ENCODE measurements at places on chromosomes 16 and 17. TPM values are rescaled to one million over a fixed set of nuclear protein-coding genes. Genes with fewer than 3 reads are reported as not detected.
A peak's percentile ranks its signal among the peaks of the same experiment; 100 is the strongest.

- DNase-seq: peak; percentile 66
Measured at GRCh38 chr16:89720813-89721545, at the start of the genes VPS9D1 and ZNF276. VPS9D1 (minus strand) TSS chr16:89720898; CDS start chr16:89720861, 37 bp downstream. ZNF276 (plus strand) TSS chr16:89721537; CDS start chr16:89721641, 104 bp downstream.

DNA sequence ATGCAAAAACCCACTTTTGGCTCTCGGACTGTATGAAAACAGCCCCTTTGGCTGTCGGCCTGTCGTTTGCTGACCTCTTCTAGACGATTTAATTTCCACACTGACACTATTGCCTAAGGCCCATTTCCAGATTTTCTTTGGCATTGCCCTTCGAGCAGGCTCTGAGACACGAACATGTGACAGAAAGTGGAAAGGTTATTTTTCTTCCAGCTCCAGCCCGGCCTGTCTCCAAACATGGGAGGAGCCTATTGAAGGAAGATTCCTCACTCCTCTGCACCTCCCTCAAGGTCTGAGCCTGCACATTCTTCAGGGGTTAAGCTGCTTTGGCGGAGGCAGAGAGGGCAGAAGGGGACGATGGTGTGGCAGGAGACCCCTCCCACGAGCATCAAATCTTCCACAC, 85.9 kb upstream of the FOXF1 start:
- no peak for DNase-seq

- DNase-seq: no peak
Measured at GRCh38 chr17:79174905-79175856, 100.6 kb downstream of the ENGASE start.

DNA sequence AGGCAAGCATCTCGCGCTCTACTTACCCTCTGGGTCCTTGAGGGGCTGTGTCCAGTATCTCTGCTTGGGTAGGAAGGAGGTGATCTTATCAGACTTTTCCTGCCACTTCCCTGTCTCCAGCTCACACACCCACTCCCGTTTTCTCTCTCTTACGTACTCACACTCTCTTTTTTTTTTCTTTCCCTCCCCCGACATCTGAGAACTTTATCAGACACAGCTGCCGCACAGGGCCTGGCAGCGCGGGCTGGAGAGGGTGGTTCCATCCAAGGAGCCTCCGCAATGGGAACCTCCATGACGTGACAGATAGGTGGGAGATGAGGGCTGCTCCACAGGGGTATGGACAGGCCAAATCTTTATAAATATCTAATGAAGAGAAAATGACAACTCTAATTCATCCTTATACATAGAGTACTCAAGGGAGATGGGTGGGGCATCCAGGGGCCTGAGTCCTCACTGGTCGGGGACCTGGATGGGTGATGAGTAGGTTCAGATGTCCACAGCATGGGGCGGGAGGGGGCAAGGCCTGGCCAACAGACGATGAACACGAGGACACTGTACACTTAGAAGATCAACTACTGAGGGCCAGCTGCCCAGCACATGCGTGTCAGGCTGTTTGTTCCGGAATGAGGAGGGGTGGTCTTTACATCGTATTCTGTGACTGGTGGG, 23.3 kb downstream of the MINK1 start:
- DNase-seq: no peak

DNA sequence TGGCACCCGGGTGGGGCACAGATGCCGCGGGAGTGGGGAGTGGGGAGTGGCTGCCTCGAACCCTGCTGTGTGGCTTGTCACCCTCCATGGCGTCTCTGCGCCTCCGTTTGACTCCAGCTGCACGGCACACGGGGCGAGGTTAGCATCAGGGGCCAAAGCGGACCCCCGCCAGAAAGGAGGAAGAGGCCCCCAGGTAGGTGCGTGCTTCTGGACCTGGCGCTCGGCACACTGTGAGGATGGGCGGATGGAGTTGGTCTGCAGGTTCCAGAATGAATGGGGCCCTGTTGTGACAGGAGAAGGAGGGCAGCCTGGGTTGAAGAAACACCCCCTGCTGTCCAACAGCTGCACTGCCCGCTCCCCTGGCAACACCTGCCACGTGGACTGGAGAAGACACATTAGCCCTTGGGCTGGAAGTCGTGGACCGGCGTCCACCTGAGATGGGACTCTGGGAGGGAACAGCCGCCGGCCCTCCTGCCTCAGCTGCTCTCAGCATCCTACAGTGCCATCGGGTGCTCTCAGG, 9.4 kb upstream of the FASN start:
- no peak for DNase-seq

DNA sequence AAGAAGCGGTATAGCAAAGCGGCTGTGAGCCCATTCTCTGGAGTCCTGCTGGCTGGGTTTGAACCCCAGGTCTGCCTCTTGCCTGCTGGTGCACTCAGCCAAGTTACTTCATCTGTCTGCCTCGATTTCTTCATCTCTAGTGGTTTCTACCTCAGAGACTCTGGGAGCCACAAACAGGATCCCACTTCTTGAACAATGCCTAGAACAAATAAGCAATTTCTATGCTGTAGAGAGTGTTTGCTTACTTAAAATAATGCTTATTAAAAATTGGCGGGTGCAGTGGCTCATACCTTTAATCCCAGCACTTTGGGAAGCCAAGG, 75.5 kb downstream of the CMIP start:
- DNase-seq: no peak

DNA sequence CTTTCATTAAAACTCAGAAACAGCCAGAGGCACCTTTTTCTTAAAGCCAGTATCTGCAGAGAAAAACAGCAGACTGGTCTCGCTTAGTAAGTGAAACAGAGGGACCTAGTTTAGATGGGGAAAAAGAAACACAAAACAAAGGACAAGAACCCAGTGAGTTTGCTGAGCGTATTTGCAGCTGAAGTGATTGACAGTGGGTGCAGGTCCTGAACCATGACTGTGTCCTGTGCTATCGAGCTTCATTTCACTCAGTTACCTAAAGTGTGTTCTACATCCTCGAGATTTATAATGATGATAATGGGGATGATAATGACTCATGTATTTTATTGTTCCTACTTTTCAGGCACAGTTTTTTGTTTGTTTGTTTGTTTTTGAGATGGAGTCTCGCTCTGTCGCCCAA, 31.7 kb upstream of the WFIKKN2 start:
- no peak for DNase-seq

DNA sequence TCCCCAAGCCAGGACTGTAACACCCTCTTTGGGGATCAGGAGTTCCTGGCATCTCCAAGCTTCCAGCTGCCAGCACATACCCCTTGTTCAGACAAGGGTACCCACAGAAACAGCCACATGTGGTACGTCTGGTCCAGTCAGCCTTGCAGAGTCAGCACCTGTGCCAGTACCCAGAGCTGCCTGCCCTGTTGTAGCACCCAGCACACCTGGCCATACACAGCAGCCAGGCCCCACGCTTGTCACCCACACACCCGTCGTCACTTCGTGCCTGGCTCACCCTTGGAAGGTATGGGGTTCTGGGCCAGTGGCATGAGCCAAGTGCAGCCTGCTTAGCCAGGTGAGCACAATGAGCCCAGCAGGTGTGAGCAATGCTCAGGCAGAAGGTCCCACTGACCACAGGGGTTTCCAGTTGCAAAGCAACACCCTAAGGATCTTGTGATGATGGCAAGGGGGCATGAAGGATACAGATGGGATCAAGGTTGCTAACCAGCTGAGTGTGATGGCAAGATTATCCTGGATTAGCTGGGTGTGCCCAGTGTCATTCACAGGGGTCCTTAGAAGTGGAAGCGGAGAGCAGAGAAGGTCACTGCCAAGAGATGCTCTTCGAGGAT, 202.3 kb downstream of the CPPED1 start:
- no peak for DNase-seq

GRCh38 chr17:43418441-43419374, 19.9 kb downstream of the ARL4D start:
- peak; percentile 88 for DNase-seq

- DNase-seq: no peak
Measured at GRCh38 chr16:11168386-11169051, 87.5 kb downstream of the SOCS1 start.

GRCh38 chr16:9518581-9518980, 427.1 kb downstream of the HAPSTR1 start:
- no peak for DNase-seq

DNA sequence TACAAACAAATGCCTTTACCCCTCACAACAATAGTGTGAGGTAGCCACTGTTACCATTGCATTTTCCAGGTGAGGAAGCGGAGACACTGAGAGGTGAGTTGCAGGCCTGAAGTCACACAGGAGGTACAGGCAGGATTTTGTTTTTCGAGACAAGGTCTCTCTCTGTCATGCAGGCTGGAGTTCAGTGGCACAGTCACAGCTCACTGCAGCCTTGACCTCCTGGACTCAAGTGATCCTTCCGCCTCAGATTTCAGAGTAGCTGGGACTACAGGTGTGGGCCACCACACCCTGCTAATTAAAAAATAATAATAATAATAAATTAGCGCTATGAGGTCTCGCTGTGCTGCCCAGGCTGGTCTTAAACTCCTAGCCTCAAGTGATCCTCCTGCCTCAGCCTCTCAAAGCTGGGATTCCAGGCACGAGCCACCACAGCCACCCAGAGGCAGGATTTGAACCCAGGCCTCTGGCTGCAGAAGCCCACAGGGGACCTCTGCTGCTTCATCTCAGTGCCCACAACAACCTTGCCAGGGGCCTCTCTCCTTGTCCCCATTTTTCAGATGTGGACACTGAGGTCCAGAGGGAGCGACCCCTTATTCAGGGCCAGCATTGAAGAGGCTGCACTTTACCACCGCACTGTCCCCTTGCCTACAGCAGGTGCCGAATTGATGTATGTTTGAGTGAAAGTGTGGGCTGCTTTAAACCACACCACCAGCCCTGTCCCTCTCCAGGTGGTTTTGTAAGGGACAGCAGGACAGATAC, 16.0 kb upstream of the CIBAR2 start:
- no peak for DNase-seq

GRCh38 chr17:36629252-36629847, 28.0 kb downstream of the MRM1 start:
- peak; percentile 86 for DNase-seq

GRCh38 chr17:29469276-29469675, 79.1 kb downstream of the TAOK1 start:
- DNase-seq: no peak

- no peak for DNase-seq
Measured at GRCh38 chr17:79478051-79478461, 132.8 kb downstream of the RBFOX3 start.

GRCh38 chr17:6455321-6455705, 11.1 kb downstream of the PIMREG start:
- DNase-seq: no peak

- DNase-seq: no peak
Measured at GRCh38 chr16:19315889-19316433, 30.4 kb downstream of the CLEC19A start.

DNA sequence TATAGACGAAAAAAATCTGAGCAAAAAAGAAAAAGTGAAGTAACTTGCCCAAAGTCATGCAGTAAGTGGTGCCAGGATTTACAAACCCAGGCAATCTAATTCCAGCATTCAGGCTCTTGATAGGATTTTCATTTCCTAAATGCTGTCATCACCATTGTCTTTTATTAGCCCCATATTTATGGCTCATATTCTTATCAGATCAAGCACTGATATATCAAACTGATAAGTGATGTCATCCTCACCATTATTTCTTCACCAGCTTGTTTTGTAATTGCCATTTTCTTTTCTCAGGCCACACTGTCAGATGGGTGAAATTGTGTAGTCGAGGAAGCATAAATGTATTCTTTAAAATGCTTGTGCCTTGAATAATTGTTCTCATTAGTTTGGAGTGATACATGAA, 1.3 kb downstream of the RAD51C start:
- DNase-seq: no peak

DNA sequence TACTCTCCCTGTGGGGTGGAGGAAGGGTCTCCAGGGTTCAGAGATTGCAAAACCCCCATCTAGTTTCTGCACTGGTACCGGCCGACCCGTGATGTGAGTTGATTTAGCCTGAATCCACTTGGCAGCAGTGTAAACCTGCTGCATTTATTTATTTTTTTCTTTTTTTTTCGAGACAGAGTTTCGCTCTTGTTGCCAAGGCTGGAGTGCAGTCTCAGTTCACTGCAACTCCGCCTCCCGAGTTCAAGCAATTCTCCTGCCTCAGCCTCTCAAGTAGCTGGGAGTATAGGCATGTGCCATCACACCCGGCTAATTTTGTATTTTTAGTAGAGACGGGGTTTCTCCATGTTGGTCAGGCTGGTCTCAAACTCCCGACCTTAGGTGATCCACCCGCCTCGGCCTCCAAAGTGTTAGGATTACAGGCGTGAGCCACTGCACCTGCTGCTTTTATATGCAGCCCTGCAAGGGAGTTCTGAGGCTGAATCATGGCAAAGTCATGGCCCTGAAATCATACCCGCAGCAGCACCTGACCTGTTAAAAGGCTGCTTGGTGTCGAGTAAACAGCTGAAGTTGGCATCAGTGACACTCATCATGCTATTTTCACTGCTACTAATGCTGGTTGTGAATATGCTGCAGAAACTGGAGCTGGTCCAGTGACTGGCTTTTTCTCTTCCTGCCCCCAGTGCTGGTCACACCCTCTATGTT, 21.4 kb downstream of the DEXI start:
- no peak for DNase-seq

DNA sequence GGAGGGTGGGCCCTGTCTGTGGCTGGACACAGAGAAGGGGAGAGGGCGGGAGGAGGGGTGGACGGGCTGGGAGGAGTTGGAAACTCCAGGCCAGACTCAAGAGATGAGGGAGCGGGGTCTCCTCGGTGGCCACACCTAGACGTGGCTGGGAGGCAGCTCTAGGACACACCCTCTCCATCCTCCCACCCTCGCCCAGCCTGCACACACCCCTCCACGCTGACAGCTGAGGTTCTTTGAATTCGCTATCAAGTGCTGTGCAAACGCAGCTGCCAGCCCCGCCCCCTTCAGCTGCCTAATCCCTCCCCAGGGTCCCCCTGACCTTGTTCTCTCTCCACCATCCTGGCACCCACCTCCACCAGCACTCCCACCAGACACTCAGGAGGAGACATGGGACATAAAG, 48.7 kb downstream of the DNAH17 start:
- DNase-seq: no peak

DNA sequence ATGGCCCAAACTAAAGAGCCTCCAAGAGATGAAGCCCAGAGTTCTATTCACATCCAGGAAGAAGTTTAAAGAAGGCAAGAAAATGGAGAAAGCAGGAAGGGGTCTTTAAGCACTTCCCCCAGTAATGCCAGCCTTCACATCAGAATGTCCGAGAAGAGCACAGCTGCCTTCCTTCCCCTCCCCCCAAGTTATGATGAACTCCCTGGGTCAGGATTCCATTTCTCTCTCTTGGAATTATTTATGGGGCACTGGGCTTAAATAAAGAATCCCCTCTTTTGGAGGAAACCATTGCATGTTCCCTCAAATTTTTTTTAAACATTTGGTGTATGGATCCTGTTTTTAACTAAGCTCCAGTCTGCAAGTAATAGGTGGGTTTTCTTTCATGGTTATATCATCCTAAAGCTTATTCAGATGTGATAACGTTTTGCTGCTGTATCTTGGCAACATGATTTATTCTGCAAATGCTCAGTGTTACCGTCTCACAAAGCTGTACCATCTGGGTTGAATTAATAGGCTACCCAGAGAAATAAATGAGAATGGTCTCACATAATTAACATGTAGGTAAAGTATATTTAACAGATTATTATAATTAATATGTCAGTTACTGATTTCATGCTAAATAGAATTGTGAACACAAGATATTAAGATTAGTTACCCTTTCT, 160.9 kb upstream of the TOX3 start:
- DNase-seq: no peak

- DNase-seq: no peak
Measured at GRCh38 chr17:81148571-81148970, 16.7 kb upstream of the PVALEF start.

The CTF1 gene
- 6.5 TPM for total RNA-seq

The KRT25 gene
- total RNA-seq: not detected

The TEKT1 gene
- not detected for total RNA-seq

The SDK2 gene
- 5.6 TPM for total RNA-seq

The TCAP gene
- total RNA-seq: 3,380 TPM

The ZG16 gene
- not detected for total RNA-seq

The TADA2A gene
- 15.7 TPM for total RNA-seq

The PRR14 gene
- total RNA-seq: 12.3 TPM

The TMEM106A gene
- 3.5 TPM for total RNA-seq
